ENCODE measurements at places on chromosomes 2 and 18. TPM values are rescaled to one million over a fixed set of nuclear protein-coding genes. Genes with fewer than 3 reads are reported as not detected.

DNA sequence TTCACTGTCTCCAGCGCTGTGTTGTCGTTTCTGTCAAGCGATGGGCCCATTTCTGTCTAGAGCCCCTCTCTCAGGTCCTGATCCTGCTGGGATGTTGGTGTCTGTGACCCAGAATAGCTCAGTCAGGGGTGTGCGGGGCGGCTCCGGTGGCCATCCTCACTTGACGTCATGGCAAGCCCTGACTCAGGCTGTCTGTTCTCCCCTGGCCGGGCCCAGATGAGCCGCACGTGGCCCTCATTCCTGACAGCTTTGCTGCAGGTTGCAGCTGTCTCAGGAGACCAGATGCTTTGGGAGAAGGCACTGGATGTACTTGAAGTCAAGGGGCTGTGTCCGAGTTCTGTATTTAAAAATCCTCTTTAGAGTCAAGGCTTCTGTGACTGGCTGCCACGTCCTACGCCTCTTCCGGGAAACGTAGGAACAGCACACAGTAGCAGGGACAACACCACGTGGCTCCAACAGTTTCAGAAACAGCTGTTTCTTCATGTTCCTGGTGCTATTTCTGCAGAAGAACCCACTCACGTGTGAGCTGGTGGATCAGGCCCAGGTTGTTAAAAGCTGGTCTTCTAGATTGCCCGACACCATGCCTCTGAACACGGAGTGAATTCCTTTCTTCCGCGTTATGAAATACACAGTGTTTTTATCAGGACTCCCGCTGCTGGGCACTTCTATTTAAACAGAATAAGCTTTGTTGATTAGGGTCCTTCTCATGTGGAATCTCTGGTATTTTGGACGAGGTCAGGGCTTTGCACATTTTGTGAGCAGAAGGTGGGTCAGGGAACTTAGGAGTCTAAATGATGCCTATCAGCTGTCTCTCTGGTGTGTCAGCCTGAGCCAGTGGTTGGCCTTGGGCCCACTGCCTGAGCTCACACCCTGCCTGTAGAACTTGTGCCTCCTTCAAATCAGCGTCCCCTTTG is 28.3 kb upstream of the NTSR2 start:
- DNase-seq = peak; percentile 91

Gene SPRED2
- total RNA-seq = 9.5 TPM

- no peak for DNase-seq
These were observed 41.6 kb downstream of the NPPC start for GRCh38 chr2:231884438-231885140.

DNA sequence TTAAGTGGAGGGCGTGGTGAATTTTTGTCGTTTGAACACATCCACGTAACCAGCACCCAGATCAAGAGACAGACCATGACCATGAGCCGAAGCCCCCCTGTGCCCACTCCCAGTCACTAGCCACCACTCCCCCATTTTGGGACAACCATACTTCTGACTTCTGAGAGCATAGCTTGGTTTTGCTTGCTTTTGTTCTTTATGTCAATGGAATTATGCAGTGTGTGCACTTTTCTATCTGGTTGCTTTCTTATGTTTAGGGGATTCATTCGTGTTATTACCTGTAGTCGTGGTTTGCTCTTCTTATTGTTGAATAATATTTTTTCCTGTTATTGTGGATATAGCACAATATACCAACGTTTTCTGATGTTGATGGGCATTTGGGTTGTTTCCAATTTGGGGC is 141.7 kb downstream of the GLI2 start:
- DNase-seq = no peak

DNA sequence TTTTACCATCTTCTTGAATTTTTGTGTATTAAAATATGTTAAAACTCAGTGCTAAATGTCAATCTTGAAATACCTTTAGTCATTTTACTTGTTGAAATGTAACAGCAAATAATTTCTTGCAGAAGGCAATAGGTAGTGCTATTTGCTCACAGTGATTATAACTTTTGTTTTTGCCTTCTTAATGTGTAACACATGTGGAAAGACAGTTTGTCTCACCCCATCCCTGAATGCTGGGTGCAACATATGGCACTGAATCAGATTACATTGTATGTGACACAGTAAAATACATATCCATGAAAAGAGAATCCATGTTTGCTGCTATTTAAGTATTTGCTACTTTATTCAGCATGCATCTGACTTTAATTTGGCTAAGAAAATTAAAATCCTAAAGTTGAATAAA is 35.3 kb downstream of the FRZB start:
- DNase-seq = no peak

Gene TUBA4B
- total RNA-seq = not detected

GRCh38 chr2:205198140-205198525 is 484.2 kb upstream of the NRP2 start:
- peak; percentile 56 for DNase-seq

DNA sequence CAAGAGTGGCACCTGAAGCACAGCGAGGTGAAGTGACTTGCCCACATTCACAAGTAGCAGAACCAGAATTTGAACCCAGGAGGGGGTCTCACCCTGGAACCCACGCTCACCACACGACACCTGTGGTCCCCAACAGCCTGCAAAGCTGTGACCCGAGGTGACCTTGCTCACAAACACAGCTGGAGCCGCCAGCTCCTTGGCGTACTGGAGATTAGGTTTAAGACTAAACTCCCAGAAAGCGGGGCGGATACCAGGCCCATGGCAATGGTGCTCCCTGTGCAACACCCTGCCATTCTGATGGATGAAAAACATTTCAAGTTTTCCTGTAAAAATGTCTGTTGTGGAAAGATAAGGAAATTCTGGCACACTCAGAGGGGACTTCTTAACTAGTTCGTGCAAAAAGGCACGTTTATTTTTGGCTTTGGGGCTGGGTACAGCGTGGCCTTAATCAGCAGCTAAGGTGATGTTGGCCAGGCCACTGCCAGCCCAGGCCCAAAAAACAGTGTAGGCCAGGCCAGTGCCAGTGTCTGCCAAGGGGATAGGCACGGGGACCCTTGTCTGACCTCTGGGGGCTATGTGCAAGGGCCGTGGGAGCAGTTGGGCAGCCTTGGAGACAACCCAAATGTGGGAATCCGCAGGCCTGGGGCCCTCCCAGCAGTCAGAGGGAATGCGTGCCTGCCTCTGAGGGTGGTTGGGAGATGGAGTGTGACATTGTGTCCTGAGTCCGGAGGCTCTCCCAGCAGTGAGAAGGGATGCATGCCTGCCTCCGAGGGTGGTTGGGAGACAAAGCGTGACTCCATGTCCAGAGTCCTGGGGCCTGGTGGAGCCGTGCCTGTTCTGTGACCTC is 185.0 kb upstream of the HS6ST1 start:
- DNase-seq = no peak

DNA sequence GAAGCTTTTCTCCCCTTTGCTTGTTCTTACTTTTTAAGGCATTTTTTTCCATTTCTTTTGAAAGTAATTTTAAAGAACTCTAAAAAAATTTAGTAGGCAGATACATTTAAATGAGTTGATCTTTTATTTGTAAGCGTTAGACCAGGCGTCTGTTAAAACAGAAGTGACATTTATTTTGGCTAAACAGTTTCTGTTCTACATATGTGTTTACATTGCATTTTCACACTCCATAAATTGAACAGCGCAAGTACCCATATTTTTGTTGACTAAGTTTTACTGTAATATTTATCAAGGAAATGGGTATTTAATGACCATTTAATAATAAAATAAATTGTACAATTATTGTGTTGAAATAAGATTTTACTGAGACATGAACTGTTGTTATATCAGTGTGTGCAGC is 21.9 kb downstream of the PPM1B start:
- DNase-seq = no peak

Gene DCDC2C
- total RNA-seq = not detected

Gene IL36B
- total RNA-seq = not detected

DNA sequence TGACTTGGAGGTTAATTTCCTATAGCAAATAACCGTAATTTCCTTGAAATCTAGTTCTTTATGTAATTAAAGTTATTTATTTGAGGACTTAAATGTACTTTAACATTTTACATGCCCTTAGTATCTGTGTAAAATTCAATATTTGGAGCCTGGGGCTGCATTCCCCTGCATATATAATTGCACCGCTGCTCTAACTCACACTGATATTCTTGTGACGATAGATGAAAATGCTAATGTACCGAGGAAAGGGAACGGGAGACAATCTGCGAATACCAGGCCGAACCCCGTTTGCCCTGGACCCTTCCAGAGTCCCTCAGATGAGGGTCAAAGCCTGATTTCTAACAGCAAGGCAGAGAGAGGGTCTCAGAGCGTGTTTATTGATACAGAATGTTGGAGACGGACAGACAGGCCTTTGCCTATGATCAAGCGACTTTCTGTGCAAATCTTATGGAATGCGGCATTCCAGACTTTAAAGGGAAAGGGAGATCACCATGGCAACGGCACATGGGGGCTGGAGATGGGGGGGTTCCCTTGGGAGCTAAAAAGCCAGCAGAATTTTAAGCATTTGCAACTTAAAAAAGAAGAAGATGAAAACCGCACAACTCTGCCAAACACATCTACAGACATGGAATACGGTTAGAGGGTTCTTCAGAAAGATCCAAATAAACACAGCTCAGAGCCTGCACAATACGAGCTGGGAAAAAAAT is 57.6 kb upstream of the TWIST2 start:
- DNase-seq = no peak

All from fibroblast of villous mesenchyme (primary cell).